Activated CD4-positive, alpha-beta T cell treated with anti-CD3 and anti-CD28 coated beads for 36 hours (primary cell): ENCODE measurements at places on chromosomes 16 and 17. TPM values are rescaled to one million over a fixed set of nuclear protein-coding genes. Genes with fewer than 3 reads are reported as not detected.
A peak's percentile ranks its signal among the peaks of the same experiment; 100 is the strongest.

DNA sequence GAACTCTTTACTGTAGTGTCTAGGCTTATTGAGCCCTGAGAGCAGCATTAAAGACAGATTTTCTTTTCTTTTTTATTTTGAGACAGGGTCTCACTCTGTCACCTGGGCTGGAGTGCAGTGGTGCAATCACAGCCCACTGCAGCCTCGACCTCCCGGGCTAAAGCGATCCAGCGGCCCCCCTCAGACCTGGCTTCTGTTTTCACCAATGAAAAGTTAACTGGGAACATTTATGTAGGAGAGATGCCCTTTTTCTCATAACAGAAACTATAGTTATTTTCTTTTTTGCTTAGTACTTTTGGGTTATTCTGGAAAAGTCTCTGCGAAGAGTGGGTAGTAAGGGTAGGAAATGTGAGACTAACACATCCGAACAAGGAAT, 1.5 kb downstream of the MAP1LC3B start:
- no peak for DNase-seq

GRCh38 chr16:74583926-74584666, 22.8 kb downstream of the GLG1 start:
- no peak for DNase-seq

GRCh38 chr16:35523991-35524390, 2064.6 kb downstream of the TP53TG3F start:
- DNase-seq: no peak

DNA sequence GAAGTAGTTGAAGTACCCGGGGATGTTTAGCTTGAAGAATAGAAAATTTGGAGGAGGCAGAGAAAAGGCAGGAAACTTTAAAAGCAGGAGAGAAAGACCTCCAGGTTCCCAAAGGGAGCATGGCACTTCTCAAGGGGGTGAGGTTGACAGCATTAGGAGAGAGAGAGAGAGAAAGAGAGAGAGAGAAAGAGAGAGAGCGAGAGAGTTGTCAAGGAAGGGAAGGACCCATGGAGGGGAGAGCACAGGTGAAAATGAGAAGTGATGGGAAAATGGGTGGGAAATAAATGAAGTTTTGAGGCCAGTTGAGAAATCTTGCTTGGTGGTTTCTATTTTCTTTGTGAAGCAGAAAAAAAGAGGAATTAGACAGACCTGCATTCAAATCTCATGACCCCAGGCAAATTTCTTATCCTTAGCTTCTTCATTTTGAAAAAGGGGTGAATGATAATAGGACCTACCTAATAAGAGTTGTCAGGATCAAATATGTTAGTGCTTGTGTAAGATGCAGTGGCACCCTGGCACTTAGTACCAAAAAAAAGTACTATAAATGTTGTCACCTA, 24.0 kb downstream of the PRKCB start:
- no peak for DNase-seq

GRCh38 chr17:1377334-1377733, 22.7 kb downstream of the YWHAE start:
- no peak for DNase-seq

DNA sequence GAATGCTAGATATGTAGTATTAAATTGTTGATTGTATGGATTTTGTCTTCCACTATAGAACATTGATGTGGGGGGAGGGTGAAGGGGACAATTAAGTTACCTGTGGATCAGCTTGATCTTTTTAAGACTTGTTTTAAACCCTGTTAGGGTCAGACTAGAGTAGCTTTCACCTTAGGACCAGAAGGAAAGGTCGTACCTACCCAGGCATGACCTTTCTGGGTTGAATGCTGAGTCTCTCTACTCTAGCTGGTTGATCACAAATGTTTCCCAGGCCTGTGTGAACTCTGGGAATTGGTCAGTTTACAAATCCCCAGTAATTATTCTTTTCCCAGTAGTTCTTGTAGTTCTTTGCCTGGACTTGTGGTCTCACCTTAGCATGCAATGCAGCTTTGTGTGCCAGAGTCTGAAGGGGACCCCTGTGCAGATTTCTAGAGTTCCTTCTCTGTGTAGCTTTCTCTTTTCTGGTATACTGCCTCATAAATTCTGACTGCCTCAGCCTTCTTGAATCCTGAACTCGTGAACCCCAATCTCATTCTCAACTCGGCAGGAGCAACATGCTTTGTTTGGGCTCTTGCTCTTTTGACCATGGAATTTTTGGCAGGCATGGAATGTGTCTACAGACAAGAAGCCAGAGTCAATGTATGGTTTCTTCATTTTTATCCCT, 54.1 kb downstream of the VMP1 start:
- DNase-seq: no peak

DNA sequence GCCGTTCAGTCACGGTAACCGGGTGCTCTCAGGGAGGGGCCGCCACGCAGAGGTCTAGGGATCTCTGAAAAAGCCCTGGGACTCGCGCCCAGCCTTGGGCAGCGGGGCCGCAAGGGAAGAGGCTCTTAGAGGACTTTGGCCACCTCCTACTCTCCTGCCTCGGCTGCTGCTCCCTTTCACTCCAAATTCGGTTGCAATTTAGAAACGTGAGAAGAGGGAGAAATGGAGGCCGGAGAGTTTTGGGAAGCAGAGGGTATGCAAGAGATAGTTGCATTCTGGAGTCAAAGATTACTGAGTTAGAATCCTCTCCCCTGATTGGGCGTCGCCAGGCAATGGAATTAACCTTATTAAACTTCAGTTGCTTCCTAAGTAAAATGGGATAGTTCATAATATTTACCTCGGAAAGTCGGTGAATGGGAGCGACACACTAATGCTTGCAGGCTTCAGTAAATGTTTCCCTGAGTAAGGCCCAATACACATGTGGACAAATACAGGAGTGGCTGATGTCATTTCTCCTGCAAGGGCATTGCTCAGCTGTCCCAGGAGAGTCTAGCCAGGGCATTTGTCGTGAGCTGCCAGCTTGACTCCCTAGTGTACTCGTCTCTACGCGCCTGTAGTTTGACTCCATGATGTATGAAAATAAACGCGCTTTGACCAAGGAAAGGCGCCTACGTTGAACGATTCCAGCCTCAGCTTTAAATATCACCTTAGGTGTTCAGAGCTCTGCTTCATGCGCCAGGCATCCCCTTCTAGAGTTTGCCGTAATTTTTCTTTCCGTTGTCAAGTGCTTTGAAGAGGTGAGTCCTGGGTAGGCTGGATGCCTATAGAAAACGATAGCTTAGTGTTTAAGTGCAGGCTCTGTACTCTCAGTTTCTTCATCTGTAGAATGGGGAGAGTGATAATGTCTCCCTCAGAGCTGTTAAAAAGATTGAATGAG, 667 bp downstream of the OGFOD1 start:
- DNase-seq: peak; percentile 27

DNA sequence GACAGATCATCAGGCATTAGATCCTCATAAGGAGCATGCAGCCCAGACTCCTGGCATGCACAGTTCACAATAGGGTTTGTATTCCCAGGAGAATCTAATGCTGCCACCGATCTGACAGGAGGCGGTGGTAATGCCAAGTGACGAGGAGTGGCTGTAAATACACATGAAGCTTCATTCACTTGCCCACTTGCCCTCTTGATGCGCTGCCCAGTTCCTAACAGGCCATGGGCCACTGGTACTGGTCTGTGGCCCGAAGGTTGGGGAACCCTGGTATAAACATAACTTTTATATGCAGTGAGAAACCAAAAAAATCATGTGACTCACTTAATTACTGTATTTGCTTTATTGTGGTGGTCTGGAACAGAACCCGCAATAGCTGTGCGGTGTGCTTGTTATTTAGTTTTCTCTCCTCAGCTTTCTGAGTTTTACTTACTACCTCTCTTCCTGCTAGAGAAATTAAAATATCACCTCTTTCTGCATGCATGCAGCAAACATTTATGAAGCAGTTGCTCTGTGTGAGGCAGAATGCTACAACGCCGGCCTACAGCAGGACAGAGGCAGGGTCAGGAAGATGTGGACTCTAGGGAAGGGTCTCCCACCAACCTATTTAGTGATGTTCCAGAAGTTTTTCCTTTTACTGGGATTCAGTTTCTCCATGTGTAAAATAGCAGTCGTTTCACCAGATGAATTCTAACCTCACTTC, 151.3 kb downstream of the MAF start:
- DNase-seq: no peak

GRCh38 chr17:27456681-27457359, 572 bp downstream of the KSR1 start:
- DNase-seq: peak; percentile 35

- peak; percentile 17 for DNase-seq
These were observed 383.2 kb upstream of the CCL2 start for GRCh38 chr17:33871720-33872540.

DNA sequence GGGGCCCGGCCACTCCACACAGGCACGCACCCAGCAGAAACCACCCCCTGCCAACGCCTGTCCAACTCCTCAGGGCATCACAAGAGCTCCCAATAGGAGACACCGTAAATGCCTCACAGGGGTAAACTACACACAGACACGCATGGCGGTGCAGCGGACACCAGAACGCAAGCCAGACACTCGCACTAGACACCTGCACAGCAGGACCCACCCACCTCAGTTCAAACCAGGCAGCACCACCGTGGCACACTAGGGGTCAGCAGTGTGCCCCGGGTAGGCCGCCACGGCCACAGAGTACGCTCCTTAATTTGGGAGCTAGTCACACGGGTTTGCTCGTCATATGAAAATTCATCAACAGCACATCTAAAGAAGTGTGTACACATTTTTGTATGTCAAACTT, 3.4 kb downstream of the SLC38A10 start:
- peak; percentile 87 for DNase-seq

GRCh38 chr17:61581611-61582349, 9.2 kb downstream of the NACA2 start:
- DNase-seq: no peak

DNA sequence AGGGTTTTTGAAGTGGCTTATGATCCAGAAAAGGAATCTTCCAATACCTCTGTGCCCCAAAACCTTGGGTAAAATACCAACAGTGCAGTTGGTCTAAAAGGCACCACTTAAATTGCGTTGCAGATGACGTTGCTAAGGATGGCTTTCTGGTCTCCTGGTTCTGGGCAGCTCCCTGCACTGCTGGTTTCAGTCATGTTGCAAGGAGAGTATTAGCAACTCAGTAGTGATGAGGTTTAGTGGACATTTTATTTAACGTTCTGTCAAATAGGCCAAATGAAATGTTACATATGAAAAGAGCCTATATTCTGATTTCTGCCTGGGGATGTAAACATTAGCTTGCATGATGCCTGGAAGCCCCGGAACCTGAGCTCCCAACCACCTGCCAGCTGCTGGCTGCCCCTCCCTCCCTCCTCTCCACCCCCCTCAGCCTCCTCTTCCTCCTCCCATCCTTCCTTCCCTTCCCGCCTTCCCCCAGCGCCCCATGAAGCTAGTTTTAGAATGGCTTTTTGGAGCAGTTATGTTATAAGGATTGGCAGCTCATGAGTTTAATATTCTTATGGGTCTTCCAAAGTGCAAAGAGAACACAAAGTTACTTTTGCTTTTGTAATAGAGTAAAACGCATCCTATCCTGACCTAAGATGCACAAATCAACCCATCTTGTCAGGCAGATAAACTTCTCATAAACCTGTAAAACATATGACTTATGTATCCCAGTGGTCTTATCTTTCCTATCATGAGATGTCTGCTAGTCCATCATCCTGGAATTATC, 20.7 kb downstream of the CD7 start:
- peak; percentile 43 for DNase-seq

- peak; percentile 81 for DNase-seq
These were observed 10.0 kb downstream of the GPR179 start for GRCh38 chr17:38333635-38334295.

DNA sequence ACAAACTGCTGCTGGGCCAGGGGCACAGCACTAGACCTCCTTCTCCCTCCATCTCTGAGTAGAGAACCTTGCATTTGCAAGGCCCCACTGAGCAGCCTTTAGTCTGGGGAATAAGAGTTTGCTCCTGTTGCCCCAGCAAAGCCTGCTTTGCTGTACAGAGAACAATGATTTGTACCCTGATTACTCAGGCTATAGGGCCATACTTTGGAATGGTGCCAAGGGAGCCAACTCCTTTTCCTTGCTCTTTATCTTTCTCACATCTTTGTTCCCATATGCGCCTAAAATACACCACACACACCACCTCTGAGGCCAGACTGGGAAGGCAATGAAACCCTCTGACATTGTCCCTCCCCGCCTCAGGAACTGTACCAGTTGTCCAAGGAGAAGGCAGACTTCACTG, 21.2 kb downstream of the LIG3 start:
- DNase-seq: no peak

DNA sequence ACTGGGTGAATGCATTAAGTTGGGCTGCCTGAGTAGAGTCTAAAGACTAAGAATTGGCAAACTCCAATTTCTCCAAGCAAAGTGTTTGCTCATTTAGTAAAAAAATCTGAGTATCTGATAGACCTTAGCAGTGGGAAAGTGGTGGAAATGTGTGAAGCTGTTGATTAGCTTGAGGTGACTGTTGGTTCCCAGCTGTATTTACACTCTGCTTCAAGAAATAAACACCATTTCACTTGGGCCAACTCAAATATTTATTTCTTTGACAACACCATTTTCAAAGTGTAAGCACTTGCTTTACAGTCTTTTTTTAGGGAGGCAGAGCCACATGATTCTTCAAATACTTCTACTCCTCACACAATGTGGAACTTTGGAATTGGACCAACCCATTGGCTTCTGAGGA, 8.7 kb downstream of the KCTD19 start:
- no peak for DNase-seq

DNA sequence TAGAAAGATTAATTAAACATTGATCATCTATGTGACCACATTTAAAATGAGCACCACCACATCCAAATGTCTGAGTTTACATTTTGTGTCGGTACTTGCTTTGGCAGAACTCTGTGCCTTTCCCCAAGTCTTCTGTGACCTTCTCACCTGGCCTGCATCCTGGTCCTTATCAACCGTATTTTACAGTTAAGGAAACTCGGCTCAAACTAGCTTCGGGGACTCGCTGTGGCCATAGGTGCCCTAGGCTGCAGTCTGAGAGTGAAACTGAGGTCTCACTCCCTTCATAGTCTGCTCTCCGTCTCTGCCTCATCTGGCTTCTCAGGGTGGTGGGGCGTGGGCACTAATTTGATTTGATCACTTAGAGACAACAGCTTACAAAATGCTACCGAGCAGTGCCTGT, 555.5 kb downstream of the WWOX start:
- DNase-seq: no peak

DNA sequence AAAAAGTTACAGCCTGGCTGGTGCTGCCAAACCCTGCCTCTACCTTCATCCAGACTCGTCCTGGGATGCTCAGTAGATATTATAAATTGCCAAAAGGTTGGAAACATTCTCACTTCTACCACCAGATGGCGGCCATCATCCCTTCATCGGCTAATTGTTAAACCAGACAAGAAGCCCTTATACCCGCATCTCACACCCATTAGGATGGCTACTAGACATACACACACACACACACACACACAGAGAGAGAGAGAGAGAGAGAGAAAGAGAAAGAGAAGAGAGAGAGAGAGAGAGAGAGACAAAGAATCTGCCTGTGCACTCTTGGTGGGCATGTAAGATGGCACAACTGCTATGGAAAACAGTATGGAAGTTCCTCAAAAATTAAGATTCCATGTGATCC, 15.0 kb upstream of the SCIMP start:
- peak; percentile 80 for DNase-seq

- DNase-seq: no peak
These were observed 232.1 kb downstream of the C16orf78 start for GRCh38 chr16:49605536-49606254.

Gene CCL1
- total RNA-seq: not detected

Gene DPEP3
- total RNA-seq: 0.11 TPM

Gene PIK3R5
- total RNA-seq: 29.2 TPM

Gene SPNS3
- 8.4 TPM for total RNA-seq

Gene CLDN6
- not detected for total RNA-seq

Gene TRPV3
- total RNA-seq: 0.61 TPM

Gene SLC6A2
- not detected for total RNA-seq

Gene SNX11
- total RNA-seq: 21.4 TPM

Gene NUDT21
- total RNA-seq: 333 TPM
